ENCODE measurements at places on chromosomes 3 and 15.

DNA sequence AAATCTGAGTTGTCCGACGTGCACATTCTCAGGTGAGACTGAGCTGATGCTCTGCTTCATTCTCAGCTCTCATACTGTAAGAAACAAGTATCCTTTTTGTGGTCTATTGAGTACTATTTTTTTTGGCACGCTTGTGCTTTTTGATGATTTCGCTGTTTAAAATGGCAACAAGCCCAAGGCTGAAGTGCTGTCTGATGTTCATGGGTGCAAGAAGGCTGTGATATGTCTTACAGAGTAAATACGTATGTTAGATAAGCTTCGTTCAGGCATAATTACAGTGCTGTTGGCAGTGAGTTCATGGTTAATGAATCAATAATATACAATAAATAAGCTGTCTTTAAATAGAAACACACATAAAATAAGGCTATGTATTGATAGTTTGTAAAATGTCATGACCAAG is 27.2 kb downstream of the AQR start:
- H3K27me3 ChIP-seq = no peaks in the 10 kb centered on the region
- no peaks in the 10 kb centered on the region for H3K4me1 ChIP-seq

DNA sequence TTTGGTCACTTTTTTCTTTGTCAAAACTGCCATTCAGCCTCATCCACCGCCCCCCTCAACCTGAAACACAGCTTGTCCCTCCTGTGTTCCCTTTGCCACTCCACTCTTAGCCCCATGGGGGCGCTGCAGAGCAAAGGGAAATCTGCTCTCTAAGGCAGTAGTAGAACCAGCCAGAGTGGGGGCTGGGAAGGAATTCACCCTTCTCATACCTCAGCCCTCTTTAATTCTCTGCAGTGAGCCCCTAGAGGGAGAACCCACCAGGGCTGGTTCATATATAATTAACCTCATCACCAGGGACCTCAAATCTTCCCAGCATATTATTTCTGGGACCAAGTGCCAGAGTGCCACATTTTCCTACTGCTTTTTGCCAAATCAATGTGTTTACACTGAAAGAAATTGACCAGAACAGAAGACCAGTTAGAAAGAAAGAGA is 2.8 kb upstream of the BCL6 start:
- peak overlapping the region; percentile 61 for H3K4me3 ChIP-seq
- peak; percentile 91 for DNase-seq
- H3K27me3 ChIP-seq = no peaks in the 10 kb centered on the region
- H3K36me3 ChIP-seq = no peaks in the 10 kb centered on the region
- H3K4me1 ChIP-seq = peaks cover 60% of the 10 kb centered on the region
- H3K27ac ChIP-seq = peak overlapping the region; percentile 95

DNA sequence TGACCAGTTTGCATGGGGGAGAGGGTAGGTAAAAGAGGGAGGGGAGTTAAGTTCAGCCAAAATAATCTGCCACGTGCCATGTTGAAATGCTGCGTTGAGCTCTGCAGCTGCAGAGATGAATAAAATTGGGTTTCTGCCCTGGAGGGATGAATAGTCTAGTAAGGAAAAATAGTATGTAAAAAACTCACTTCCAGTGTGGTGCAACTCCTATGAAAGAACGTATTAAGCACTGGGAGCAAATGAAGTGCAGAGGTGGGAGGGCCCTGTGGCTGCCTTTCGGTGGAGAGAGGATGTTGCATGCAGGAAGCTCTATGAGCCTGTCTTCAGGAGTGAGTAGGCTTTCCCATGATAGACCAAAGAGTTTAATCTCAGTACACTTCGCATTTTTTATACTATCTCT is 8.6 kb downstream of the CEP63 start:
- no peak overlapping the region for H3K4me3 ChIP-seq
- no peaks in the 10 kb centered on the region for H3K4me1 ChIP-seq
- no peak for DNase-seq
- H3K36me3 ChIP-seq = peaks cover 28% of the 10 kb centered on the region
- no peak overlapping the region for H3K27ac ChIP-seq
- H3K27me3 ChIP-seq = no peaks in the 10 kb centered on the region

- no peaks in the 10 kb centered on the region for H3K27me3 ChIP-seq
- H3K36me3 ChIP-seq = no peaks in the 10 kb centered on the region
- H3K27ac ChIP-seq = no peak overlapping the region
- no peak for DNase-seq
Observed at GRCh38 chr3:129226374-129226773, 23.0 kb upstream of the COPG1 start.

- no peak for DNase-seq
- H3K4me3 ChIP-seq = no peak overlapping the region
- no peak overlapping the region for H3K27ac ChIP-seq
- H3K36me3 ChIP-seq = no peaks in the 10 kb centered on the region
- H3K4me1 ChIP-seq = peaks cover 5% of the 10 kb centered on the region
Observed at GRCh38 chr3:170730071-170730812, 139.8 kb downstream of the RPL22L1 start.

DNA sequence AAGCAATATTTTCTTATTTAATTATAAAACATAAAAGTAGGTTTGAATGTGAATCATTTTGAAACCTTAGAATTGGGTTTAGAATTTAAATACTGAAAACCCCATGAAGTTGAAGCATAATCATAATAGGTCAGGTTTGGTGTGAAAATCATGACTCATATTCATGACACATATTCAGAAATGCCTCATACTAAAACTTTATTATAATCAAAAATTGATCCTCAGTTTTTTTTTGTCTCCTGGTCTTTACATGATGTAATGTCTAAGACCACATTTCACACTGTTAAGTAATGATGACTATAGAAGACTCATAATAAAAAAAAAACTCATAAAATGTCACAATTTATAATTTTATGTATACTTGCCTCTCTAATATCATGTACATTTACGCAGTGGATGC is 190.4 kb downstream of the FOXP1 start:
- H3K27me3 ChIP-seq = no peaks in the 10 kb centered on the region
- H3K4me3 ChIP-seq = no peak overlapping the region
- H3K4me1 ChIP-seq = peaks cover 34% of the 10 kb centered on the region

- peaks cover 1% of the 10 kb centered on the region for H3K36me3 ChIP-seq
- no peak overlapping the region for H3K4me3 ChIP-seq
Observed at GRCh38 chr15:52094811-52095584, 17.6 kb downstream of the BCL2L10 start.

DNA sequence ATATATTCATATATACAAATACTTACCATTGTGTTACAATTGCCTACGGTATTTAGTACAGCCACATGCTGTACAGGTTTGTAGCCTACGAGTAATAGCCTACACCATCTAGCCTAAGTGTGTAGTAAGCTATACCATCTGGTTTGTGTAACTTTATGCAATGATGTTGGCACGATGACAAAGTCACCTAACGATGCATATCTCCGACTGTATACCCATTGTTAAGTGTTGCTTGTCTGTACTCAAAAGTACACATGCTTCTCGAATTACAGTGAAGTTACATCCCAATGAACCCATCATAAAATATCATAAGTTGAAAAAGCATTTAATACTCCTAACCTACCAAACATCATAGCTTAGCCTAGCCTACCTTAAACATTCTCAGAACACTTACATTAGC is 327.1 kb downstream of the KBTBD8 start:
- DNase-seq = no peak
- no peaks in the 10 kb centered on the region for H3K36me3 ChIP-seq
- H3K4me3 ChIP-seq = no peak overlapping the region
- no peak overlapping the region for H3K27ac ChIP-seq

GRCh38 chr3:42936157-42936981 is 30.4 kb downstream of the ZNF662 start:
- peaks cover 3% of the 10 kb centered on the region for H3K27me3 ChIP-seq
- DNase-seq = no peak
- no peak overlapping the region for H3K27ac ChIP-seq
- H3K36me3 ChIP-seq = no peaks in the 10 kb centered on the region
- no peak overlapping the region for H3K4me3 ChIP-seq
- H3K4me1 ChIP-seq = no peaks in the 10 kb centered on the region

DNA sequence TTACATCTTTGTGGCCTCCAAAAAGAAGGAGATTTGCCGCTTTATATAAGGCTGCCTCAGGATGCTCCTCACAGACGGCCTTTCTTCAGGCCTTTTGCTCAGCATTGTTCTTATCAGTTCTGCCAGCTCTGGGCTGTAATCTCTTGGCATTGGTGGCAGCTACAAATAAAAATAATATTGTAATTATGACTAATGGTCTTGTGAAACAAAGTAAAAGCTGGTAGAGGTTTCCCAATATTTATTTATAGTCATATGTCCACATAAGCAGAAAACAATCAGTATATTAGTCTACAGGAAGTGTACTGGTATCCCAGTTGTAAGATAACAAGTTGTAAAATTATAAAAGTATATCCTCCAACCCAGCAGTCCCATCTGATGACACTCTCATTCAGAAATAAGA is 7.3 kb downstream of the NEK4 start:
- H3K4me3 ChIP-seq = no peak overlapping the region
- no peaks in the 10 kb centered on the region for H3K4me1 ChIP-seq
- no peak for DNase-seq

GRCh38 chr3:143613226-143613625 is 235.0 kb downstream of the SLC9A9 start:
- H3K27me3 ChIP-seq = no peaks in the 10 kb centered on the region
- H3K27ac ChIP-seq = no peak overlapping the region
- H3K36me3 ChIP-seq = no peaks in the 10 kb centered on the region
- no peak for DNase-seq

- no peak overlapping the region for H3K27ac ChIP-seq
- H3K36me3 ChIP-seq = no peaks in the 10 kb centered on the region
- no peak for DNase-seq
- H3K4me3 ChIP-seq = no peak overlapping the region
- peaks cover 14% of the 10 kb centered on the region for H3K27me3 ChIP-seq
Observed at GRCh38 chr15:41988896-41989572, 16.7 kb upstream of the EHD4 start.

- no peak overlapping the region for H3K27ac ChIP-seq
- peaks cover 5% of the 10 kb centered on the region for H3K4me1 ChIP-seq
- H3K4me3 ChIP-seq = no peak overlapping the region
- H3K36me3 ChIP-seq = no peaks in the 10 kb centered on the region
Observed at GRCh38 chr3:85586018-85586417, 627.2 kb downstream of the CADM2 start.

- no peaks in the 10 kb centered on the region for H3K36me3 ChIP-seq
- H3K4me1 ChIP-seq = no peaks in the 10 kb centered on the region
- H3K4me3 ChIP-seq = no peak overlapping the region
Observed at GRCh38 chr3:130816561-130817445, 70.2 kb upstream of the PIK3R4 start.

GRCh38 chr3:174102866-174103265 is 705.3 kb downstream of the NLGN1 start:
- no peak for DNase-seq
- H3K27me3 ChIP-seq = no peaks in the 10 kb centered on the region
- no peak overlapping the region for H3K27ac ChIP-seq
- no peak overlapping the region for H3K4me3 ChIP-seq

DNA sequence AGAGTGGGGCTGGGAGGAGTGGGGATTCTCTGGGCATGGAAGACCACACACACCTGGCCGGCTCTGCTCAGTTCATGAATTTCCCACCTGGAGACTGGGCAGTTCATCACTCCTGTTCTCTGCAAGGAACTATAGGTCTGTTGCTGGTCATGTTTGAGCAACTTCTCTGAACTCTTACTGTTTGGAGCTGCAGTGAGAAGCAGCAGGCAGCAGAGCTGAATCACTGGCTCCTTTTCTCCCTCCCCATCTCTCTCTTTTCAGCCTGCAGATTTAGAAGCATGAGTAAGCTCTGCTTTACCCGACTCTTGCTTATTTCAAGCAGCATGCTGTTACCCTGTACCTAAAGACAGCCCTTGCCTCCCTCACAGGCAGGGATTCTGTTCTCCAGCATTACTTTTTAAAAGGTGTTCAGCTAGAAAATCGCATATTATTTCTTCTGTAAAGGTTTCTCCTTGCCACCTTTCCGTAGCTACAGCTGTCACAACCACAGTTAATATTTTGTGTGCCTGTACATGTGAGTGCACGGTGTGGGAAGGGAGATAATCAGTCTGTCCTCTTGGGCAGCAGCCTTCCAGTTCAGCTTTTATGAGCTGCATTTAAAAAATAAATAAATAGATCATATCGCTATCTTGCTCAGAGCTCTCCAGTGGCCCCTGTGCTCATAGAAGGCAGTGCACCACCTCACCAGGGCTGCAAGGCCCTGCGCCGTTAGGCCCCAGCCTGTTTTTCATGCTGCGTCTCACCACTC is 131.6 kb downstream of the CHCHD6 start:
- H3K4me1 ChIP-seq = no peaks in the 10 kb centered on the region
- DNase-seq = no peak
- H3K4me3 ChIP-seq = no peak overlapping the region
- H3K27me3 ChIP-seq = no peaks in the 10 kb centered on the region
- no peaks in the 10 kb centered on the region for H3K36me3 ChIP-seq

DNA sequence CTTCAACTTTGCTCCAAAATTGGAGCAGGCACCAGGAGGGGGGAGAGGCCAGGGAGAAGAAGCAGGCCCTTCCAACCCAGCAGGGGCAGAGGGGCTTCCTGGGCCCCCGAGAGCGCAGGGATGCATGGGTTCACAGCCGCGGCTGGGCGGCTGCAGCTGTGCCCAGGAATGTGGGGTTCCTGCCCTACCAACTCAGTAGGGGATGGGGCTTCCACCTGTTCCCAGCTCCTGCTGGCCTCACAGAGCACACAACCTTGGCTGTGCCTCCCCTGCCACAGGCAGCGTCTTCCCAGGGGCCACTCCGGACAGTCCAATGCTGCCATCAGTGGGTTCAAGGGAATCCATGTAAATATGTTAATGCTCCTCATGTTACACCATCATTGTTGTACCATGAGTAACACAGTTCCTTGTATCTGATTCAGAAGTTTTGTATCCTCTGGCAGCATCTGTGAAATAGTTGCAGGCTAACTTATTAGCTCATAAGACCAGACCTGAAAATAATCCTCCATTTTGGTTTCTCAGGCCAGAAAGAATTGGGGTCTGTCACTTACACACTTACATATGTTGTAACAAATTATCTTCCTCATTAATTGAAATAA is 12.1 kb upstream of the SIAH2 start:
- no peaks in the 10 kb centered on the region for H3K36me3 ChIP-seq
- H3K27me3 ChIP-seq = no peaks in the 10 kb centered on the region
- H3K27ac ChIP-seq = no peak overlapping the region
- peaks cover 2% of the 10 kb centered on the region for H3K4me1 ChIP-seq
- H3K4me3 ChIP-seq = no peak overlapping the region

- no peak overlapping the region for H3K4me3 ChIP-seq
- H3K27ac ChIP-seq = no peak overlapping the region
- peaks cover 14% of the 10 kb centered on the region for H3K4me1 ChIP-seq
- no peak for DNase-seq
- no peaks in the 10 kb centered on the region for H3K27me3 ChIP-seq
Observed at GRCh38 chr3:115211810-115212492, 64.9 kb upstream of the ZBTB20 start.

GRCh38 chr3:71117572-71118247 is 465.8 kb downstream of the FOXP1 start:
- H3K4me3 ChIP-seq = no peak overlapping the region
- peaks cover 9% of the 10 kb centered on the region for H3K36me3 ChIP-seq
- H3K27me3 ChIP-seq = no peaks in the 10 kb centered on the region
- H3K27ac ChIP-seq = peak overlapping the region; percentile 79
- H3K4me1 ChIP-seq = peaks cover 33% of the 10 kb centered on the region
- DNase-seq = no peak
